ENCODE measurements at places on chromosomes 11 and 22.

- H3K36me3 ChIP-seq, result no peaks in the 10 kb centered on the region
- no peak for DNase-seq
- no peak overlapping the region for H3K27ac ChIP-seq
- H3K27me3 ChIP-seq, result no peaks in the 10 kb centered on the region
- H3K4me1 ChIP-seq, result no peaks in the 10 kb centered on the region
Observed at GRCh38 chr11:60691661-60692060, 7.8 kb upstream of the MS4A8 start.

DNA sequence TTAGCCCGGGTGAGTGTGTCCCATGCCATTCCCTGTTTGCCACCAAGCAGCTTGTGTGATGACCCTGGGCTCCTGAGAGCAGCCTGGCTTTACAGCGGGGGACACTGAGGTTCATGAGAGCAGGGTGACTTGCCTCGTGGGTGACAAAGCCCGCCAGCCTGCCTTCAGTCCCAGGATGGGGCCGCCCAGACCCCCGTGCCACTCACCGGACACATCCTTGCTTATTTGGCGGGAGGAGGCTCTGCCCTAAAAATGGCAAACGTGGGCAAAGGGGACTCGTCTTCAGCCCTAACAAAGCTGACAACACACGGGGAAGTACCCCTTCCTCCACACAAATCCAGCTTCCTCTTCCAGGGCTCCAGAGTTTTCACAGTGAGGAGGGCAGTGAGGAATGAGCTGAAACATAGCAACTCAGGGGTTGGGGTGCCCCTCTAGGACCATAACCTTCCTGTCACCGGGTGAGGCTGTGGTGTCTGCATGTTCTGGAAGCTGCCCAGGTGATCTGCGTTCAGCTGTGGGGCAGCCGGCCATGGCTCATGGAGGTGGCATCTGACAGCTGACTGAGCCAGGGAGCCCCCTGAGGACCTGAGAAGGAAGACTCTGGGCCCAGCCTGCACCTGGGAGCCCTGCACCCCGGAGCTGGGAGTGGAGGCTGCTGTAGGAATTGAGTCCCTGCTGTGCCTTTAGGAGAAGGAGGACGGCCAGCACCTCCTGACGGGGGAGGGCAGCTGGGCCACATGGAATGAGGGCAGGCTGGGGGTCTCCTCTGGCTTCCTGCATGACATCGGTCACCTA, 16.7 kb downstream of the RIBC2 start:
- H3K27ac ChIP-seq, result no peak overlapping the region
- H3K27me3 ChIP-seq, result no peaks in the 10 kb centered on the region
- DNase-seq, result no peak

DNA sequence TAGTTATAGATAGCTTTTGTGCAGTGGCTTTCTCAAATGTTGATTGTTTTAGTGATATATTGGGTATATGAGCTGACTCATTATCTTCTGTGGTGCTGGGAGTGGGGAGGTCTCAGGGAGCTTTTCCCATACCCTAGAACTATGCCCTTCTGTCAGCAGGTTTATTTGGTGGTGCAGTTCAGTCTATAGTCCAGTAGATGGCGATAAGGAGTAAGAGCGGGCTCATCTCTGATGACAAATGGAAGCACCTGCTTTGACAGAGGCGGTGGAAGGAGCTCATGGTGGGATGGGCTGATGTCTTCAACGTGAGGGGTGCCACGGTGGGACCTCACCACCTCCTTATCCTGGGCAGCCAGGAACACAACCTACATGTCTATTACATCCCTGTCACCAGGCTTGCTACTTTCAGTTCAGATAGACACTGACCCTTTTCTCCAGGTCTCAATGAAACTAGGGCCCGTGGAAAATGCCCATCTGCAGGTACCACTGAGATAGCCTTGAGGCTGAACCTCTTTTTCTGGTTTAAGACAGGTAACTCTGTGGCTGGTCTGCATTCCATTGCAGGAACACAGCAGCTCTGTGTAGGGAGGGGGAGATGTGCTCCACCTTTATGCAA, 13.0 kb upstream of the OR6A2 start:
- H3K27ac ChIP-seq, result no peak overlapping the region
- peak; percentile 13 for DNase-seq
- no peak overlapping the region for H3K4me3 ChIP-seq
- no peaks in the 10 kb centered on the region for H3K4me1 ChIP-seq
- no peaks in the 10 kb centered on the region for H3K27me3 ChIP-seq

GRCh38 chr11:116916886-116917285, 79.5 kb upstream of the APOA1 start:
- no peak overlapping the region for H3K4me3 ChIP-seq
- no peaks in the 10 kb centered on the region for H3K27me3 ChIP-seq
- no peaks in the 10 kb centered on the region for H3K36me3 ChIP-seq
- H3K27ac ChIP-seq, result no peak overlapping the region

- H3K27ac ChIP-seq, result no peak overlapping the region
- H3K27me3 ChIP-seq, result no peaks in the 10 kb centered on the region
- no peaks in the 10 kb centered on the region for H3K4me1 ChIP-seq
- H3K4me3 ChIP-seq, result no peak overlapping the region
Observed at GRCh38 chr11:17992916-17993315, 19.9 kb downstream of the SERGEF start.

All from tibial nerve (tissue), 4 donors.